ENCODE measurements at places on chromosomes 11 and 22.

GRCh38 chr22:30553971-30554370 lies 7.4 kb upstream of the SEC14L6 start:
- DNase-seq = no peak

GRCh38 chr11:120346233-120346632 lies 10.0 kb downstream of the ARHGEF12 start:
- no peak for DNase-seq

DNA sequence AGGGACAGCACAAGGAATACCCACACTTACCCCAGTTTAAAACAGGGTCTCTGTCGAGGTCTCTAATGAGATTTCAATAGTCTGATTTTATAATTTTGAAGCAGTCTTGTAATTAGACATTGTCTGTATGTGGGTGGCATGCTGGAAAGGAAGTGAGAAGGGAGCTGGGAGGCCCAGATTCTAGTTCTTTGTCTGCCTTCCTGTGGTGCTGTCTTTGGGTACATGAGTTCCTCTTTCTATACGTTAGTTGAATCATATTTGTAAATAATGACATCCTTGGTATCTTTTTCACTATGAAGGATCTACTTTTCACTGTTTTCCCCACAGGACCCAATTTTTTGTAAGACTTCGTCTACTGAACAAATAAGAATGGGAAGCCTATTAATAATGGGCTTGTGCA lies 42.0 kb upstream of the TENM4 start:
- DNase-seq = no peak

DNA sequence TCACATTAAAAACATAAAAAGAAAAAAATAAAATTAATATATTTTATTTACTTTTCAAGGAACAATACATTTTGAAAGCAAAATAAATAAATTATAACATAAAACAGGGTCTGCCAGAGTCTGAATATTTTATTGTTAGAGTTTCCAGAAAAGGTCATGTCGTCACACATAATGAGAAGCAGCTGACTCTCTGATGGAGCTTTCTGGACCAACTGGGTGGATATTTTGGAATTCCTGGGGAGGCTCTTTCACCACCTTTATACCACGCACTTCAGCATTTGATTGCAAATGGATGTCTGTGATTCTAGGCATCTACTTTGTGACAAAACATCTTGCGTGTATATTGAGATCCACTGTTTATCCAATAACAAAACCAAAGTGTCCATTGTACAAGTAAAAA lies 455.0 kb upstream of the CCDC179 start:
- no peak for DNase-seq

DNA sequence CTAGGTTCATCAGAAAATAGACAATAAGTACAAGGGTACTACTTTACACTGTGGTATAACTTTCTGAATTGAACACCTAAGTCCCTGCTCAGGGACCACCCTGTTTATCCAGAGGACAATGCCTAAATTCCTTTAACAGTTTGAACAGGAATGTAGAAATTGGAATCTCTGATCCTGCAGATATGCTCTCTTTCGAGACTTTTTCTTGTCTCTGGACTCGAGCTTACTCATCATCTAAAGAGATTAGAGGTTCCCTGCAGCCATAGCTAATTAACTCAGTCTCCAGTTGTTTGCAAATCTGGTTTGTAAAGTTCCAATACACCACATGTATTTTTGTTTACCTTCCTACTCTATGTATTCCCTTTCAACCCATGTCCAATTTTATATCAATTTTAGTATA lies 1.0 kb downstream of the HOATZ start:
- no peak for DNase-seq

GRCh38 chr11:28966951-28967350 lies 858.8 kb downstream of the METTL15 start:
- DNase-seq = no peak

DNA sequence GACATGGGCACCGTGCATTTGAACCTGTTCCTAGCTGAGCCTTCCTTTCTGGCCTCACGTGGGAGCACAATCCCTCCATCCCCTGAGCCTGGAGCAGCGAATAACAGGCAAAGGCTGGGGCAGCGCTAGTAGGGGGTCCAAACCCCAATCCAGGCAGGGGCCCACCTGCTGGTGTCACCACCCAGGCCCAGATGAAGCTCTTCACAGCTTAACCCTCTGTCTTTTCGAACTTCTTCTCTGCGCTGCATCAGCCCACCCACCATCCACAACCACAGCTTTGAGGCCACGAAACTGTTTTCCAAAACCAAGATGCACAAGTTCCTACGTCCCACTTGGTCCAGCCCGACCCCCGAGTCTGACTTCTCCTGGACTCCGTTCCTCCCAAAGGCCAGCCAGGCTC lies 11.5 kb downstream of the KCNC1 start:
- no peak for DNase-seq

- peak; percentile 13 for DNase-seq
Observed at GRCh38 chr11:106087815-106088435, 10.5 kb downstream of the AASDHPPT start.

- no peak for DNase-seq
Observed at GRCh38 chr22:49923445-49923844, 5.0 kb downstream of the CRELD2 start.

GRCh38 chr11:28296426-28296825 lies 188.2 kb downstream of the METTL15 start:
- DNase-seq = no peak

GRCh38 chr11:46537121-46537520 lies 56.7 kb downstream of the AMBRA1 start:
- no peak for DNase-seq

GRCh38 chr22:47055921-47056320 lies 293.5 kb downstream of the TBC1D22A start:
- no peak for DNase-seq

DNA sequence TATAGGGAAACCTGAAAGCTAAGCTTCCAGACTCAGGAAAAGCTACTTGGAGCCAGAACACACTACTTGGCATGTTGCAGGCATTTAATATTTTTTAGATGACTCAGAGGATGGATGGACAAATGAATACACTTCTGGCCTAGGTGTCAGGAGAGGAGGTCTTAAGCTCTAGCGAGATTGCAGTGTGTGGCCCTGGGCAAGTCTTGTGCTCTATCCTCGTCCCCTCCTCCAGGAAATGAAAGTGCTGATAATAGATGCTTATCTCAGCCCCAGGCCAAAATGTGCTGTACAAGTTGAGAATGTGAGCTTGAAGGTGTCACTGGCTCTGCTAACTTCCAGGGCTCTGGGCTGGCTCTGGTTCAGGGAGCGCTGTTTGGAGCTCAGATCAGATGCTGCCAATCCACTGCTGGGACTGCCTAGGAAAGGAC lies 136.3 kb downstream of the PKNOX2 start:
- DNase-seq = no peak

DNA sequence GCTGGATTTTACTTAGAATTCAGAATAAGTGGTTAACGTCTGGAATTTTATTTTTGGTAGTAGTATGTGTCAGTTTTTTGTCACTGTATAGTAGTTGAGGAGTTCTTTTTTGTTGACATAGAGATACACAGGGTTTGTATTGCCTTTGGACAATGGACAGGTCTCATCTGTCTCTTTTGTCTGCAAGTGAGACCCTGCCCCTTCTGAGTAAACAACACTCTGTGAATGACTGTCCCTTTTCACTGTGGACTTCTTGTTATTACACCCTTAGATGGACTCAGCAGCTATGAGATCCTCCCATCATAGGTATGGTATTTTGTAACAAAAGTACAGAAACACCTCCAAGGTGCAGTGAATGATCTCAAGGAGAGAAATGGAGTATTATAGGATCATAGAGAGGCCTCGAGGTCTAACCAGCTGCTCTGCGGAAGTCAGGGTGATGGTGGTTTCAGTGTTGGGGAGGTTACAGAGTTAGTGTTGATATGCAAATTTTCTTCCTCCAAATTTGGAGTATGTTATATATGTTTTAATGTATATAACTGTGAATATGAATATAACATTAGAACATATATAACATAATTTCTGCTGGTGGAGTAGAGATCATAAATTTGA lies 7.8 kb downstream of the PPP6R3 start:
- DNase-seq = no peak

GRCh38 chr11:66686100-66686785 lies 8.6 kb upstream of the RBM4B start:
- no peak for DNase-seq

GRCh38 chr11:110856996-110857812 lies 145.0 kb upstream of the ARHGAP20 start:
- no peak for DNase-seq

DNA sequence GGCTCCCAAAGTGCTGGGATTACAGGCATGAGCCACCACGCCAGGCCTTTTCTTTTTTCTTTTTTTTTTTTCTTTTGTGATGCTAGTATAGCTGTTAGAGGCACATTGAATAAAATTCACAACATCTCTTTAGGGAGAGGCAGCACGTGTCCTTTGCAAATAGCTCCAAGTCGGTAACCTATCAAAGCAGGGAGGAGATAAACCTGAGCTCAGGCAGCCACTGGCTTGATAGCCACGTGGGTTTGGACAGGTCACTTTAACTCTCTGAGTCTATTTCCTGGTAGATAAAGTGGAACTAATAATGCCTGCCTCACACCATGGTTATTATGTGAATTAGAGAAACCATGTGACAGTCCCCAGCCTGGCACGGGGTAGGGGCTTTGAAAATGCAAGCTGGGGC lies 43.1 kb upstream of the ATXN10 start:
- DNase-seq = no peak

GRCh38 chr22:33921525-33922348 lies 1.5 kb upstream of the LARGE1 start:
- DNase-seq = peak; percentile 12

DNA sequence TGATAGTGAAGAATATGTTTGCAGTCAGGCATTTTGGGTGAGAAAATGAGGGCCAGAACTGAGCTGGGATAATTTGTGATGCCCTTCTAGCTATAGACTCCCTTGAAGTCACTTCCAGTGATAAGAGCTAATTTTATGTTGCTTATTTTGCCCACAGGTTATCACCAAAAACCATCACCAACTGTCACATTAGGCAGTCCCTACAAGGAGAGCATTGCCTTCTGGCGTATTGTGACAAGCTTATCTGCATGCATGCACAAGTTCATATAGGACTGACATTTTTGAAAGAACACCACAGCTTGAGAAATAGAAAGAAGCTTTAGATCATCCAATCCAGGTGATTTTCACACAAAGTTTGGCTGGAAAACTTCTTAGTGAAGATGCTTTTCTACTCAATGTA lies 735.3 kb upstream of the RAG2 start:
- DNase-seq = no peak

GRCh38 chr11:117669062-117669461 lies 128.0 kb downstream of the DSCAML1 start:
- DNase-seq = no peak

DNA sequence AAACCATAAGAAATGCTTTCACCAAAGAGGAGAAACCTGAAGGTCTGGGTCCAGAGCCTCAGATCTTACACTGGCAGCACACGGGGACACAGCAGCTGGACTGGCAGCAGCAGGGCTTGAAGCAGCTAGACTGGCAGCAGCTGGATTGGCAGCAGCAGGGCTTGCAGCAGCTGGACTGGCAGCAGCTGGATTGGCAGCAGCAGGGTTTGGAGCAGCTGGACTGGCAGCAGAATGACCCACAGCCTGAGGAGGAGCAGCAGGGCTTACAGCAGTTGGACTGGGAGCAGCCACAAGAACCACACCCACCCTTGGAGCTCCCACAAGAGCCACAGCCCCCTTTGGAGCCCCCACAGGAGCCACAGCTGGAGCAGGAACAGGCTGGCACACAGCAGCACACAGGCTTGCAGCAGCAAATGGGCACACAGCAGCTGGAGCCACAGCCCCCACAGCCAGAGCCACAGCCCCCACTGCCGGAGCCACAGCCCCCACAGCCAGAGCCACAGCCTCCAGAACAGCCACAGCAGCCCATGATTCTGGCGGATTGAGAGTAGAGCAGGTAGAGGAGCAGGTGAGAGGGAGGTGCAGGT lies at the start of gene KRTAP5-11:
KRTAP5-11 (minus strand) TSS at position 567 of the 587 bp plus-strand sequence; CDS start at position 529, 38 bp downstream.
- no peak for DNase-seq

DNA sequence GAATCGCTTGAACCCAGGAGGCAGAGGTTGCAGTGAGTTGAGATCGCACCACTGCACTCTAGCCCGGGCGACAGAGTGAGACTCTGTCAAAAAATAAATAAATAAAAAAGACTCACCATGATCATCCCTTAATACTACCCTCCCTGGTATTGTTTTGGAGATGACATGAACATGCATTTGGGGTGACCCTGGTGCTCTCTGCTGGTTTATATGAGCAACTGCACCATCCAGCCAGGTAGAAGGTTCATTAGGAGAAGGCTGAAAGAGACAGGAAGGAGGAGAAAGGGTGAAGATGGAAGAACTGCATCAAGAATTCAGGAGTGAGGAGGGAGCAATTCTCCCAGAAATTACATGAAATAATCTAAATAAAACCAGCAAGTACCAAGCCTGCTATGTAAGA lies 37.8 kb downstream of the SLC5A1 start:
- DNase-seq = no peak

DNA sequence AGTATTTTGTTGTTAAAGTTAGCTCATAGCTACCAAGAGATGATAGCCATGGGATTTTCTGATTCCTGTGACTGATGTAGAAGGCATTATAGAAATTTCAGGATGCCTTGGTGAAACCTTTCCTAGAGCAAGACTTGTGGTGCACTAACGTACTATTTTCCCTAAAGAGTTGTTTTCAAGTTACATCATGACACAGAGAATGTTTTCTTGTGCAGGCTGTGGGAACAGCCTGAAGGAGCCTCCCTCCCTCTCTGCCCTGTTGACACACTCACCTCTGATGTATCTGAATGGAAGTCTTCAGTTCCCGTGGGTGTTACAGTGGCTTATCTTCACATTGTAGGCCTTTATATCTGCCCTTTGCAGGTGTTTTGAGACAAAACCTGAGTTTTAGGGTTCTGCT lies 121.6 kb downstream of the LDLRAD3 start:
- DNase-seq = no peak

DNA sequence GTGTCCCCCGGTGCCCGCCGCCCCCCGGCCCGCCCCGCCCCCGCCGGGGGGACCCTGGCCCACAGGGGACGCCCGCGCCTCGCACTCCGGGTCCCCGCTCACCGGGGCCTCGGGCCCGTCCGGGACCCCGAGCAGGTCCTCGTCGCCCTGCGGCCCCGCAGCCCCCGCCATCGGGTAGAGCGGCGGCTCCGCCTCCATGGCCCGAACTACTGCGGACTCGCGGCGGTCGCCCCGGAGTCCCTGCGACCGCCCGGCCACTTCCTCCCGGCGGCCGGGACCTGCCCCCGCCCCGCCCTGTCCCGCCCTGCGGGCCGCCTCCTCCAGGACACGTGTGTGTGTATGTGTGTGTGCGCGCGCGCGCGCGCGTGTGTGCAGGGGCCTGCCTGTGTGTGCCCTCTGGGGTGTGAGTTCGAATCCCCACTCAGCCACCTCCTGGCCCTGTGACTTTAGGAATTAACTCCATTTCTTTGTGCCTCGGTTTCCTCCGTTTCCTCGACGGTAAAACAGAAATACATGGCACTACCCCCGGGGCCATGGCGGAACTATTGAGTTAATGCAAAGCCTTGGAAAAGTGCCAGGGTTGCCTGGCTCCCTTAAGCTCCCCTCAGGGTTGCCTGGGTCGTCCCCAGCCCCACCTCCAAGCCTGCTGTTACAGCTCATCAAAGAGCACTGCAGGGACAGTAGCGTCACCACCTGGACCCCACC lies at the start of gene UNC93B1:
UNC93B1 (minus strand) TSS at position 252 of the 705 bp plus-strand sequence; CDS start at position 198, 54 bp downstream.
- peak; percentile 80 for DNase-seq

All from T-cell (primary cell).